ENCODE measurements at places on chromosomes 2 and 18.

- no peak for DNase-seq
Observed at GRCh38 chr2:113039719-113040118, 12.9 kb downstream of the IL36B start.

- DNase-seq = no peak
Observed at GRCh38 chr18:63907664-63908063, at the start of gene SERPINB10. SERPINB10 (plus strand) TSS chr18:63907958; CDS start chr18:63915511, 7,553 bp downstream.

GRCh38 chr18:48753691-48754090 is 197.1 kb downstream of the SMAD7 start:
- no peak for DNase-seq

DNA sequence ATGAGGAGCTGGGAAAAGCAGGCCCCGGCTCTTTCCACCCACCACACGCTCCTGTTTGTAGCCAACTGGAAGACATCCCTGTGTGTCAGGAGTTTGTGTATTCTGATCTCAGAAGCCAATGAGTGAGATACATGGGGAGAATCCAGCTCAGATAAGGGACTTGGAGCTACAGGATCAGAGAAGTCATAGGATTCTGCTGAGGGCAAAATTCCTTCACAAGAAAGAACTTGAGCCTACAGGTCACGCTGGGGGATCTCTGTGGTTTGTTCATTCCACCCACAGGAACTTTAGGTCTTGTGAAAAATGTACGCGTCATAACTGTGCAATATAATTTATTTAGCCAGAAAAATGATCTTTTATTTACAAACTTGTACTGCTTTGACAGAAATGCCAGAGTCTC is 80.1 kb upstream of the SMIM21 start:
- no peak for DNase-seq

GRCh38 chr18:59885579-59886163 is 14.1 kb upstream of the PMAIP1 start:
- DNase-seq = no peak

GRCh38 chr2:195515551-195515950 is 141.5 kb upstream of the SLC39A10 start:
- DNase-seq = no peak

DNA sequence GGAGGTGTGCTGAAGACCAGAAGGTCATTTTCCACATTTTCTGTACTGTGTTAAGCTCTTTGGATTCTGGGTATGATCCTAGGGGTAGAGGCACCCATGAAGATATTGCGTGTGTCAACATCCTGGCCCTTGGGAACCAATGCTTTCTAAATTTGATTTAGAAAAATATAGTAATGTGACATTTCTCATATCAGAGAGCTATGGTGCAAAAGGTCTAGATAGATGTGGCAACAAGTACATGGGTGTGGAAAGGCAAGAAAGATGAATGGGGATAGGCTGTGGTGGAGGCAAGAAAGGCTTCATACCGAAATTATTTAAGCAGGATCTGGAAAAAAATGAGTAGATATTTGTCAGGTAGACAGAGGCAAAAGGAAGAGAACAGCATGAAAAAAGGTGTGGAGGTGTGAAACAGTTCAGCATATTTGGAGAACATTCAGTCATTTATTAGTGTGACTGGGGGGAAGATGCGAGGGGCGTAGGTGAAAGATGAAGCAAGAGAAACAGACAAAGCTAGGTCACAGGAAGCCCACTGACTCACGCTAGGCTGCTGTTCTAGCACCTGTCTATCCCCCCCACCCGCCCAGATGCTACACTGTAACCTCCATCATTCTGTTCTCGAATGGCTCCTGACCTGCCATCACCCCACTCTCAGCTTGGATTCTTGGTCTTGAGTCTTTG is 11.7 kb downstream of the DOK1 start:
- DNase-seq = no peak

DNA sequence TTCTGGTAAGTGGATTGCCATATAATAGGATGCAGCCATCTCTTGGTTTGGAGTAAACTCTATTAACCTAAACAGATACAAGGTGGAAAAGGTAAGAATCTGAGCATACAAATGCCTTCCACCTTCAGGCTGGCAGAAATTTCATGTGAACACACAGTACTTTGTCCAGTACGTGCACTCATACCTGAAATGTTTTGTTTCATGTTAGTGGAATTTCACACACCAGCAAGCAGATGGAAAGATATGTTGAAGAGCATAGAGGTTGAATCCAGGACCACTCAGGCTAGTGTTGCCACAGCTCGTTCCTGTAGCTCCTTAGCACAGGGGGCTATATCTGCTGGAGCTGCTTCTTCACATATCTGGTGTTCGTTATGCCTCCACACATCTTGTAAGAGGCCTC is 34.0 kb downstream of the CRIM1 start:
- DNase-seq = no peak

DNA sequence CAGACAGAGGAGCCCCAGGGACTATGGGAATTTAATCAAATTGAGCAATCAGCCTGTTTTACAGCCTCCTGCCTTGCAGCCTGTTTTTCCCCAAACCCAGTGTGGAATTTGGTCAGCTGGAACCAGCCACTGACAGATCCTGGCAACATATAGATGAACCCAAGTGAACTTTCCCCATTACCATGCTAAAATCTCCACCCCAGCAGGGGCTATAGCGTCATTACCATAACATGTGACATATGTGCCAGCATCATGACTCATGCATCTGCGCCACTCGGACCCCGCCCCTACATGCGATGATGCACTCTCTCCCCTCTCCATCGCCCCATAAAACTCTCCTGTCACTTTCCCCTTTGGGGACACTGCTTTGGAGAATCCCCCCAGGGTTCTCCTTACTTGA is 17.3 kb upstream of the FEZ2 start:
- no peak for DNase-seq

GRCh38 chr18:63378919-63379638 is 12.1 kb upstream of the KDSR start:
- DNase-seq = no peak
